ENCODE measurements at places on chromosomes 1 and 21.

DNA sequence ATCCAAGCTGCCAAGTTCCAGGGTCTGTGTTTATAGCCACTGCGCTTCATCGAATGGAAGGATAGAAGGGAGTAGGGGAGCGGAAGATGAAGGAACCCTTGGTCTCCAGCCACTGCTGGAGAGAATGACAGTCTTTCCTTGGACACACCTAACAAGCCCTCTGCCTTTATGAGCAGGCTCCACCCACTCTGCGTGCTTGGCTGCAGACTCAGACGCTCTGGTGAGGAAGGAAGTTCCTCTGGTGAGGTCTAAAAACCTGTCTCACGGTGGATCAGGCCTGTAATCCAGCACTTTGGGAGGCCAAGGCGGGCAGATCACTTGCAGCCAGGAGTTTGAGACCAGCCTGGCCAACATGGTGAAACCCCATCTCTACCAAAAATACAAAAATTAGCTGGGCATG is 55.4 kb downstream of the MATN1 start:
- no peak for DNase-seq

DNA sequence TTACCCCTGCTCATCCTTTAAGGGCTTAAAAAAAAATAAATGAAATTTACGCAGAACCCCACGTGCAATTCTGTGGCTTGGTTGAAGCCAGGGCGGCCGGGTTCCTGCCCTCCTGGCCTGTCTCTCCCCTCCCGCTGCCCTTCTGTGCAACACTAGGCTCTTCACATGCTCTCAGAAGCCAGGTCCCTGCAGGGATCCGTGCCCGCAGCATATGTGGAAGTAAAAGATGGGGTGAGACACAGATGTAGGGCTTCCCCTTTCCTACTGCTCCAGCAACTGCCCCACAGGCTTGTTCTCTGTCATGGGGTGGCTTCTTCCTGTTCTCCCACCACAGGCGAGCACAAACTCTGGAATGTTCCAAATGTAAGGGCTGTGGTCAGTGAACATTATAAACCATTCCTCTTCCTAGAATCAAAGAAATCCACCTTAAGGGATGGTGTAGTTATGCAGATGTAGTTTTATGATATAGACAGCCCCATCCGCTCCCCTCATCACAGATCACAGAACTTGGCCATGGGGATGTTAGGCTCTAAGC is 535.4 kb downstream of the KIF26B start:
- peak; percentile 69 for DNase-seq

- no peak for DNase-seq
These were observed 29.6 kb upstream of the SMYD2 start for GRCh38 chr1:214251354-214251753.

DNA sequence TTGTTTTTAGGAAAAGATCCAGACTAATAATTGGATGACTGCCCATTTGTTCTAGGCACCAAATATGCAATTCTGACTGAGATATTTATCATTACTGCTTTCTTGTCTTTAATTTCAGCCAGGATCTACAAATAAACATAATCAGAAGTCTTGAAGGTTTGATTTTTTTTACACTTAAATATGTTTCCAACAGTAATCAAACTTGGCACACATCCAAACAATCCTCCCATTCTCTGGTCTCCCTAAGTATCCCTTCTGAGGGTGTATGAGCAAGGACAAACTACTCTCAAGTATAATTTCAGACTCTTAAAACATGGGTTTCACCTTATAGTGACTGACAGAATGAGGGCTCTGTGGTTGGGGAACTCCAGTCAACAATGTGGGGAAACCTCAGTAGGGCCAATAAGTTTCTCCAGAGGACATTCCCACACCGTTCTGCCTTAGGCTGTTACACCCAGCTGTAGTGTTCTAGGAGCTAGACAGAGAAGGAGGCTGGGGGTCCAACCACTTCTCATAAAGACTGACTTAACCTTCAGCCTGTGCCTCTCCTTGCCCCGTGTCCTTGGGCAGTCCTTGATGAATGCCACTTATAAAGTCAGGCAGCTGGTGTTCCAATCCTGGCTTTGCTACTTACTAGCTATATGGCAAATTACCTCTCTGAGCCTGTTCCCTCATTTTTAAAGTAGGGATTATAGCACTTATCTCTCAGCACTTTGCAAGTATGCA is 1.5 kb upstream of the PALMD start:
- no peak for DNase-seq

GRCh38 chr1:219682788-219683187 is 69.9 kb upstream of the ZC3H11B start:
- DNase-seq = peak; percentile 2

GRCh38 chr21:27467366-27467765 is 500.5 kb upstream of the ADAMTS5 start:
- no peak for DNase-seq

DNA sequence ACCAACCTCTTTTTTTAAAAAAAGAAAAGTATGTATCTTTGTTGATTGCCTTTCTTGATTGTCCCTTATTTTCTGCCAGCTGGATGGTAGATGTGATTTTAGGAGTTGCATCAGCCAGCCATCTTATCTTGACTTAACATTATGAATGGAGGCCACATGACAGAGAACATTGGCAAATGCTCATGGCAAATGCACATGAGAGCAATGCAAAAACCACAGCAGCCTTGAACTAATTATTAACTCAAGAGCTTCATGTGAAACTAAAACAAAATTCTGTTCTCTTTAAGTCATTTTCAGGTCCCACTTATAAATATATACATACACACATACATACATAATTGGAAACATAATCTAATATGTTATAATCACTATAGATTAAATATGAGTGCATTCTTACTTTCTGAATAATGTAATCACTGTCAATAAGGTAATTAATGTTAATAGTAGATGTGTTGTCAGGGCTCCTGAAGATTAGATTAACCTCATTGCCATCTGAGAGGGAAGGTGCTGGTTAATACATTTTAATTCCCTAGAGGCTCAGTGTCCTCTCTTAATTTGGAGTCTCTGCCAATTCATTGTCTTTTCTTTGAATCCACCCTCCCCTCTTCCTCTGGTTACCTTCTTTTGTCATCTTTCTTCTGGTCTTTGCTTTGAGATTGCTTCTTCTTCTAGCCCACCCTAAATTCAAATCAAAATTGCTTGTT is 962.2 kb downstream of the ADGRL2 start:
- DNase-seq = no peak

Measured in suppressor macrophage treated with lipopolysaccharide for 1 hour (primary cell).